ENCODE measurements at places on chromosomes 5 and 9.

DNA sequence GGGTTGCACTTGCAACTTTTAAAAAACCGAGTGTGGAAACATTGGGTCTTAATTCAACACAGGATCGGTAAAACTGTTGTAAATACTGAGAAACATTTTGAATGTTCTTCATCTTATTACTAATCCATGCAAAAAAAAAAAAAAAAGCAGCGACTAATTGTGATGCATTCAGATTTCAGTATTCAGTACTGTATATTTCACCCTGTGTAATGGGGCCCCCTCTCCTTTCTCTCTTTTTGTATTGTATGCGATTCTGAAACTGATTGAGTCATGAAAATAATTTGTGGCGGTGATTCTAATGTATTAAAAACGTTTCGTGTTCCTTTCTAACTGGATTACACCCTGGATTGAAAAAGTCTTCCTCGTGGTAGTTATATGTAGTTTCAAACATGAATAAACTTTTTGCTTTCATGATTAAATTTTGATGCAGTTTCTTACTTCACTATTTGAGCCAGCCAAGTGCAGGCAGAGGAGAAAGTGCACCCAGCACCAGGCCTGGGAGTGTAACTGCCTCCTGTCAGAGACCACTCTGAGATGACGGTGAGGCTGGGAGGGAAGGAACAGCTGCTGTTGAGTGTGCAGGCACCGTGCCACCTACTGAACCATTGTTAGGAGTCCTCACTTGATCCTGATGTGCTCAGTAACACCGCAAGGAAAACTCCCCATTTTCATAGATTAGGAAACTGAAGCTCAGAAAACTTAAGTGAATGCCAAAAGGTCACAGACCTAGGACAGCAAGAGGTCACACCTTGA is 220.0 kb downstream of the PBX3 start:
- DNase-seq = no peak

DNA sequence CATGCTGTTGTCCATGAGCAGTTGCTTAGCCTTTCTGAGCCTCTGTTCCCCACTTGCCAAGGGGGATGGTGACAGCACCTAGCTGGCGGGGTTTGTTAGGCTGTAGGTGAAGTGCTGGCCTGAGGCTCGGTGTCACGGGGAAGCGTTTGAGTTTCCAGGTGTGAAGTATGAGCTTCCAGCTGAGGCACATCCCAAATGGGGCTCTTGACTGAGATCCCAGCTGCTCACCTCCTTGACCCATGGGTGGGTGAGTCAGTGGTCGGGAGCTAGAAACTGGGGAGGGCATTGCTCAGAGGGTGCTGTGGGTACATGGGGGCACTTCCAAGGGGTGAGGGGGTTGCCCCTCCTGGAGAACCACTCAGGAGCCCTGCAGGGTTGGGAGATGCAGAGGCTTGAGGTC is 26.4 kb upstream of the RNF130 start:
- no peak for DNase-seq

DNA sequence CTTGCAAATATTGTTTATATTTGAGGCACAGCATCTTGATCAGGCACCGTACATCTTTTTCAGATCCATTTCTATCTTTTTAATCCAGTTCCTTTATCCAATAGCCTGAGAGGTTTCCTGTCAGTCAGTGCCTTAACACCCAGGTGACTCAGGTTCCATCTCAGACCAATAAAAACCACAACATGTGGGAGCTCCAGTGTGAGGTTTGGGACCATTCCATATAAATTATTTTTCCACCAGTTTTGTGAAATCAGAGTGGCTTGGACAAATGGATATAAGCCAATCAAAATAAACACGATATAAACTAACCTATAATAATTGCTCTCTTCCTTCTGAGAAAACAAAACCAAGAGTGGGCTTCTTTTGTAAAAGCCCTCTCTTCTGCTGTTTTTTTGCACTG is 351.3 kb downstream of the NTRK2 start:
- DNase-seq = no peak

DNA sequence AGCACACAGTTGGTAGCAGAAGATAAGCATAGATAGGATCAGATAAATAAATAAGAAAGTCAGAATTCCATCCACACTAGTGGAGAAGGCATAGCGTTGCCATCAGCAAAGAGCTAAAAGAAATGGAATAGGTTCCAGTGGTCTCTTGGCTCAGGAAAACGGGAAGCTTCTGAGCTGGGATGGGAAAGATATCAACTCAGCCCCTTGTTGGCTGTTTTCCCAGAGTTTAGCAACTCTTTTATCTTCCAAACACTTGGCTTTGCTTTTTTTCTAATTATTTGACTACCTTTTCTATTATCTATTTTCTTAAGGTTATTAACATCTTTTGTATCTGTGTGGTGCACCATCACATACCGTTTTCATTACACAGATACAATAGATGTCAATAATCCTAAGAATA is 445.7 kb upstream of the TRPC7 start:
- DNase-seq = no peak

GRCh38 chr9:93081931-93082330 is 14.1 kb upstream of the CARD19 start:
- DNase-seq = peak; percentile 1

GRCh38 chr9:96449845-96450612 is at the start of gene HABP4:
TSS of gene HABP4 (plus strand) at chr9:96450169. CDS start at chr9:96450280, 111 bp downstream.
- peak; percentile 97 for DNase-seq
